NCI-H2081 treated with DMSO at 0.1 percent for 48 hours (cell line): ENCODE measurements at places on chromosomes 3 and 15.

- no peak for DNase-seq
Observed at GRCh38 chr3:193396451-193397244, 18.1 kb upstream of the ATP13A5 start.

GRCh38 chr3:135930255-135930654 lies 35.3 kb upstream of the PPP2R3A start:
- no peak for DNase-seq

GRCh38 chr15:73677146-73677607 lies 7.0 kb upstream of the CD276 start:
- no peak for DNase-seq

DNA sequence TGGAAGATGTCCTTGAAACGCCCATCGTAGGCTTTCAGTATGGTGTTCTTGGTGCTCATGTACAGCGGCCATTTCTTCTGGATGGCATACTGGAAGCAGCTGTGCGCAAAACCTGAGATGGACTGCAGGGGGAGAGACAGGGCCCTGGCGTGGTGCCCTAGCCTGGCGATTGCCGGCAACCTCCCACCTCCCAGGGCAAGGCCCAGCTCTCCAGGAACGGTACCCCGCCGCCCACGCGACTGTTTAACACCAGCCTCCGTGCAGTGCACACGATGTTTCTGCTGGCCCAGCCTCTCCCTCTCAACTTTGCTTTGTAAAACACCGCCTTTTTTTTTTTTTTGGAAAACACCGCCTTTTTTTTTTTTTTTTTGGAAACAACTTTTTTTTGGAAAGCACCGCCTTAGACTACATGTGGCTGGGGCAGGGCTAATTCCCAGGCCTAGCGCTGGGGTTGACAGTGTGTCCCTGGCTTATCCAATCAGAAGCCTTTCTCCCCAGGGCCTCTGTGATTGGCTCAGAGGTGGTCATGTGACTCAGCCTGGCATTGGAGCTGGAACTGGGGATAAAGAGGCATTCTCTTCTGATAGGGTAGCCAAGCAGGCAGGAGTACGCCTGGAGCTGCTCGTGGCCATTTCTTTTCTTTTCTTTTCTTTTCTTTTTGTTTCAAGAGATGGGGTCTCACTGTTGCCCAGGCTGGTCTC lies 14.7 kb downstream of the IDH2 start:
- no peak for DNase-seq
